ENCODE measurements at places on chromosomes 7 and 10.
A peak's percentile ranks its signal among the peaks of the same experiment; 100 is the strongest.

DNA sequence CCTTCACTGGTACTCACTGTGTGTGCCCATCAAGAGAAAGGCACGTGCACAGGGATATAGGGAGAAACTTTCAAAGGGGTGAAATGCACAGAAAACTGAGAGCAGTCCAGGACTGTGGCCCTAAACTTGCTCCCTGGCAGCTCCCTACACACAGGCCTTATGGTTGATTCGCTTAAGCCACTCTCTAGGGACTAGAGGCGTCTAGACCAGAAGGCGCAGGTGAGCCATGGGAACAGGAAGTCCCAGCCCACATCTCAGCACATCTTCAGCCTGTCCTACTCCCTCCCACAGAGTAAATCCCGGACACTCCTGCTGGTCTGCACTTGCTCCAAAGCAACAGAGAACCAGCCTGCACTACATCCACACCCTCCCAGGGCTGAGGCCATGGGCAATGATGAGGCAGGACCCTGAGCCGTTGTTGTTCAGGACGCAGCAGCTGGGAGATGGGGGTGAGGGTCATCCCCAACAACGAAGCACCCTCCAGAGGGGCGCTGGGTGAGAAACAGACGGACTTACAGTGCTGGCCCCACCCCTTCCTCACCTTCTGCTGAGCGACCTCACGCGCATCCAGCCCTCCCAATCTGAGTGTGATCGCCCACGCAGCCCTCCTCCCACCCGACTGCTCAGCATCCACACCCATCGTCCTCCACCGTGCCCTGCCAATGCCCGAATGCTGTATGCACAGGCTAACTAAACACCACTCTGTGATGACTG lies 109.3 kb downstream of the TNS3 start:
- no peak for DNase-seq

DNA sequence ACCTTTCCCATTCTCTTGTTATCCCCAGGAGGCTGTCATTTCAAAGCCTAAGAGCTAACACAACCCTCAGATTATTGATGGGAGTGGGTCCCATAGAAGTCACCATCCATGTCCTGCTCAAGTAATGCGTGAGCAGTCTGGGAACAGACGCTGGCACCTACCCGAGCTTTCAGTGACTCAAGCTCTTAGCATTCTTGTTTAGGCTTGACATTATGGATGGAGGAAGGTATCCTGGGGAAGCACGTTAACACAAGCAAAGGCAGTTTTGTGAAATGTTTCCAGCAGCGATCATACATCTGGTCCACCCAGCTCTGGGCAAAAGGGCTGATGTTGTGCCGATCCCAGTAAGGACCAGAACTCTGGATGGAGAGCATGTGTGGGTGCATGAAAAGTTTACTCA lies 30.0 kb upstream of the AUTS2 start:
- no peak for DNase-seq

DNA sequence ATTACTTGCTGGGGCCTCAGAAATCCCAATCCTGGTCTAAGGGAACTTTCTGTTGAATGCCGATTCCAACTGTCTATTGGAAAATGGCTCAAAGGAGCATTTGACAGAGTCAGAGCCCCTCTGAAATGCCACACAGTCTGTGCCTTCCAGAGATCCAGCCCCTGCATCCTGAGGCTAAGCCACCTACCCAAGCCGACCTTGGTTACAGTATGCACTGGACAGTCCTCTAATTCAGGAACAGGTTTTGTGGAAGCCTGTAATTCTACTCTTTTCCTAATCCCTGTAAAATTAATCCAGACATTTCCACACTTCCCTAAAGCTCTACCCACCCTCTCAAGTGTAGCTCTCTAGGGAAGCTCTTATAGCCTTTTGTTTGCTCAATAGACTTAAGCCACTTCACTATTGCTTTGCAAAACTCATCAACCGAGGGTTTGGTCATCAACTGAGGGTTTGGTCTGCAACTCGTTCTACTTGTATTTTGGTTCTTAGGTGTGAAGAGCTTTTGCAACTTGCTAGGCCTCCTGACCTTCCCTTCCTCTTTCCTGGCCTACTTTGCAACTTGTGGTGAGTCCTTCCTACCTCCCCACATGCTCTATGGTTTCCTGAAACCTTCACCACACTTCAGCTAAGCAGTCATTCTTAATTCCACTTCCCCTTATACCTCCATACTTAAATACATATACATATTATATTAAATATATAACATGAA lies 364.8 kb downstream of the SFMBT2 start:
- no peak for DNase-seq

GRCh38 chr10:4283846-4284610 lies 499.0 kb upstream of the KLF6 start:
- DNase-seq, result peak; percentile 68

- DNase-seq, result no peak
These were observed 69.0 kb downstream of the SNX10 start for GRCh38 chr7:26360650-26361049.

Data from SK-MEL-5 (cell line).